IMR-90 (cell line): ENCODE measurements at places on chromosomes 11 and 22. TPM values are rescaled to one million over a fixed set of nuclear protein-coding genes. Genes with fewer than 3 reads are reported as not detected.

Gene CASP1
- 11.1 and 12.5 TPM in 2 replicates for polyA plus RNA-seq

Gene API5
- polyA plus RNA-seq = 35.4 and 44.9 TPM in 2 replicates

Gene RAB36
- polyA plus RNA-seq = 4.0 TPM in 2 replicates

Gene RCOR2
- polyA plus RNA-seq = 2.0 and 2.4 TPM in 2 replicates

Gene OR10G6
- polyA plus RNA-seq = not detected in 2 replicates

Gene B3GAT1
- polyA plus RNA-seq = not detected in 2 replicates

Gene TUBGCP6
- 28.6 and 30.9 TPM in 2 replicates for polyA plus RNA-seq

Gene GLYAT
- polyA plus RNA-seq = not detected in 2 replicates

Gene PHF5A
- 49.1 and 54.9 TPM in 2 replicates for polyA plus RNA-seq
